ENCODE measurements at places on chromosomes 7 and 10.

- no peak for DNase-seq
These were observed 127.4 kb downstream of the ZNF365 start for GRCh38 chr10:62501547-62501946.

DNA sequence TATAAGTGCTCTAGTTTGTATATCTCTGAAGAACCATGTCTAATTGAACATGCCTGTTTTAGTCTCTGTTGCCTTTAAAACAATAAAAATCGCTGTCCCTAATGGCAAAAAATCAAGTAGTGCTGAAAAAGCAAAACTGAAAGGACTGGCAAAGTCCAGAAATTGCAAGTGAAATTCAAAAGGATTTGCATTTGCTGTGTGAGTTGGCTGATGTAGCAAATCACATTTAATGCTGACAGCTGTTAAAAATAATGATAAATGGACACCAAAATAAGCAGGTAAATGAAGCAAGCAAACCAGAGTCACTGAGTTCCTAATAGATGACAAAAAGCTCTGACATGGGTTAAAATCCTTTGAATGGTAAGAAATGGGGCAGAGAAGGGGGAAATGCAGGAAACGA, 874.1 kb downstream of the GRM8 start:
- DNase-seq = no peak

- DNase-seq = no peak
These were observed 148.7 kb downstream of the SLC16A9 start for GRCh38 chr10:59560990-59561389.

DNA sequence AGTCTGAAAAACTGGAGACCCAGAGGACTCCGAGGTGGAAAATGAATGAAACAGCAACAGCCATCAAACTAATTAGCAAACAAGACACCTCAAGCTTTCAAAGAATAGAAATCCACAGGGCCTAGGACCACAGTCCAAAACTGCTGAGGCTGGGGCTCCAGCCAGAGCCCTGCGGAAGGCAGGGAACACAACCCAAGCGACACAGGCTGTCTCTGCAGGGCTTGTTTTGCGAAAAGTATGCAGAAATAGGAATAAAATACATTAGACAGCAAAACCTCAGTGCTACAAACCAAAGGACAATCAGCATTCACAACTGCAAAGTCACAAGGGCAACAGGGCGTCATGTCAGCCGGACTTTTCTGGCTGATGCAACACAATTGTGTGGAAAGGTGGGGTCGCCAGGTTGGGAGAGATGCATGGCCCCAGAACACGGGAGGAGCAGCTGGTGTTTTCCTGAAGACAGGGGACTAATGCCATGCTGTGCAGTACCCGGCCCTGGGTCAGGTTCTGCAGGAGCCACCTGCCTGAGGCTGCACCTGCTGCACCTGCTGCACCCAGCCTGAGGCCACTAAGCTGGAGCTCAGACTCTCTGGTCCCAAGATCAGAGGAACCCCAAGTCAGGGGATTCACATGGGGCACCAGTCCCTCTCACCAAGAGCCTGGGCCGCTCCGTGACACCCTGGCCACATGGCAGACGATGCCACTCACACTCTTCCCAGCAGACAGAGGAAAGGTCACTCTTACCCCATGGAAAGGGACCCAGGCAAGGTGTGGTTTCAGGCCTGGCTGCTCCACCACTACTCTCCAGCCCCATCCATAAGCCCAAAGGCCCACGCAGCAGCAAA, 74.2 kb downstream of the MAD1L1 start:
- no peak for DNase-seq

GRCh38 chr10:90378524-90379076, 479.2 kb downstream of the HTR7 start:
- DNase-seq = no peak

- no peak for DNase-seq
These were observed 124.5 kb downstream of the TMEM168 start for GRCh38 chr7:112665709-112666108.

DNA sequence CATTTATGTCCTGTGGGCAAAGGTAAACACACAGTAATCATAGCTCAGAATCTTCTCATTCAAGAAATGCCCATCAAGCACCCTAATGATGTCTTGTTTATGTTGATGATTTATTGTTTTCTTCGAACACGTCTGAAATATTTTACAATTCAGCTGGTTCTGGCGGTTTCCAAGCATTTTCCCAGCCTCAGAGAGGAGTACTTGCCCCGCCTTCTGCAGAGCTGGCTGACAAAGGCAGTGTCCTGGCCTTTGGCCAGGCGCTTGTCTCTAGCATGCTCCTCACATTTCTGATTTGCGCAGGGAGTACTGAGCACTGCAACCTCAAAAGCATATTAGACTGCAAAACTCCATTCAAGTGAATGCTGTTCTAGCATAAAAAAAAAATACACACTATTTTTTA, 314.2 kb upstream of the GNAI1 start:
- DNase-seq = no peak

- DNase-seq = no peak
These were observed 125.8 kb downstream of the DOCK4 start for GRCh38 chr7:112080441-112080840.

DNA sequence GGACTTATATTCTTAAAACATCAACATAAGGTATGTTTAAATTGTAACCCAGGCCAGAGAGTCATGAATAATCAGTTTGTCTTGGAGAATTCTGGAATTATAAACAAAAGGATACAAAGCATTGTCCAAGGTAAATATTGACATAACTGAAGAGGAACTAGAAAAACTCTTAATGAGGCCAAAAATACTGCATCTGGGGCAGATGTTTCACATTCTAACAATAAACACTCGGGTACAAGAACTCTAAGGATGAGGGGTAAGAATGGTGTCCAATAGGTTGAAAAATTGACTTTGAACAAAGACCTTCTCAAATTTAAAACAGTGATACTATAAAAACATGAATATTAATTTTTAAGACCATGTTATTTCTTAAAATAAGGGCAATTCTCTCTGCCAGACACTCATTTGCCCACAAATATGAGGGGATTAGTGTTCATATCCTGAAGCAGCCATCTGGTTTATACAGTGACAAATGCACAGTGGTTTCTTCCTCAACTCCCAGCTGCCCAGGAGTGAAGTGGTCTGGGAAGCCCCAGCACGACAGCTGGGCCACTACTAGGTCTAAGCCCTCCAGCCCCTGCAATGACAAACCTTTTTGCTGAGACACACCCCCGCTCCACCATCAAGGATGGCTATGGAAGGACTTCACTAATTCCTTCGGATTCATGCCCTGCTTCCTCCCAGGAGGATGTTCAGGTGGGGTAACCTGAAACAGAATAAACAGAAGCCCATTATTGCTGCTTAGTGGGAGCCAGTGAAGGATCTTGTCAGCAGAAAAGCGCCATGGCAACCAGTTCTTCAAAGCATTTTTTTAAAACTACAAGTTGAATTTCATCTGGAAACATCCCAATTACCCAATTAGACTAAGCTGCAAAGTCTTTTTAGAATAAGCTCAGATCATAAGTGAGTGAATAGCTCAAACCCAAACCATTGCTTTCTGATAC, 107.5 kb upstream of the ARID5B start:
- no peak for DNase-seq

DNA sequence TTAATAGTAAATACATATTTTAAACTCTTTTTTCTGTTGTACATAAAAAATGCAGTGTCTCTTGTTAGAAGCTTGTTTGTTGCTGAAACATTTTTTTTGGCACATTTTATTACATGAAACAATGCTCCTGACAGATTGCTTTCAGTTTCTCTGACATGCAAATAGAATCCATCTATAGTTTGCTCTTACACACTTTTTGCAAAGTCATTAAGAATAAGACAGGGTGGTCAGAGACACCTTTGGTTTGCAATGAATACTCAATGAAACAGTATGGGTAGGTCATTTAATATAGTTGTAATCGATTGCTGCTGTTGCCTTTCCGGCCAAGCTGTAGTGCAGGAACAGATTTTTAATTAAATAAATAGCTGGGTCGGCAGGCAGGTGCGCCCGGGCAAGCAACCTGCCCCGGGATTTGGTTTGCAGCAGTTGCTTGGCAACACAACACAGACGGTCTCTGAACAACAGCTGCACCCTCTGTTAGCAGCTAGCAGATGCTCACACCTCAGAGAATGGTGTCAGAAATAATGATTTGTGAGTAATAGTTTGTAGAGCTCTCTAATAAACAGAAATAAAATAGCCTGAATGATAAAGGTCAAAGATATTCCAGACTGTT, 115.7 kb upstream of the CACNA2D1 start:
- DNase-seq = no peak

All from activated naive CD8-positive, alpha-beta T cell treated with anti-CD3 and anti-CD28 coated beads, Interleukin-2, amount 50 U/mL, for 16 hours (primary cell).